Renal cortical epithelial cell (primary cell): ENCODE measurements at places on chromosomes 12 and 14. TPM values are rescaled to one million over a fixed set of nuclear protein-coding genes. Genes with fewer than 3 reads are reported as not detected.

Gene MYO1H
- not detected in 2 replicates for total RNA-seq

Gene CPNE6
- total RNA-seq: not detected in 2 replicates

Gene P2RX7
- total RNA-seq: 0.10 and 0.52 TPM in 2 replicates

DNA sequence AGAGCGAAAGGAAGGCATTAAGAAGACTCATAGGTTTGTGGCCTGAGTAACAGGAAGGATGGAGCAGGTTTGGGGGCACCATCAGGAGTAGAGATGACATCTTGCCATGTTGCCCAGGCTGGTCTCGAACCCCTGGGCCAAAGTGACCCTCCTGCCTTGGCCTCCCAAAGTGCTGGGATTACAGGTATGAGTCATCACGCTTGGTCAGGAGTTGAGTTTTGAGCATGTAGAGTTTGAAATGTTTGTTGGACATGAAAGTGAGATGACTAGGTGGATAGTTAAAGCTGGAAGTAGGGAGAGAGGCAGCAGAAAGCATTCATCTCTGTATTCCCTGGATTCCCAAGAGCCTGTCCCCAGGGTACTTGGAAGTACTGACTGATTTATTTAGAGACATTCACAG, 112.6 kb downstream of the ERC1 start:
- peak; percentile 21 for DNase-seq

DNA sequence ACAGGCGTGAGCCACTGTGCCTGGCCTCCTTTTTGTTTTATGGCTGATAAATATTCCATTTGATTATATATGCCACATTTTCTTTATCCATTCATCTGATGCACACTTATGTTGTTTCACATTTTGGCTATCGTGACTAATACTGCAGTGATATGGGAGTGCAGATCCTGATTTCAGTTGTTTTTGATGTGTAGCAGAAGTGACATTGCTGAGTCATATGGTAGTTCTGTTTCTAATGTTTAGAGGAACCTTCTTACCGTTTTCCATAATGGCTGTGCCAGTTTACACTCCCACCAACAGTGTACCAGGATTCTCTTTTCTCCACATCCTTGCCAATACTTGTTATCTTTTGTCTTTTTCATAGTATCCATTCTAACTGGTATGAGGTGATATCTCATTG, 235.9 kb downstream of the ERC1 start:
- no peak for DNase-seq

DNA sequence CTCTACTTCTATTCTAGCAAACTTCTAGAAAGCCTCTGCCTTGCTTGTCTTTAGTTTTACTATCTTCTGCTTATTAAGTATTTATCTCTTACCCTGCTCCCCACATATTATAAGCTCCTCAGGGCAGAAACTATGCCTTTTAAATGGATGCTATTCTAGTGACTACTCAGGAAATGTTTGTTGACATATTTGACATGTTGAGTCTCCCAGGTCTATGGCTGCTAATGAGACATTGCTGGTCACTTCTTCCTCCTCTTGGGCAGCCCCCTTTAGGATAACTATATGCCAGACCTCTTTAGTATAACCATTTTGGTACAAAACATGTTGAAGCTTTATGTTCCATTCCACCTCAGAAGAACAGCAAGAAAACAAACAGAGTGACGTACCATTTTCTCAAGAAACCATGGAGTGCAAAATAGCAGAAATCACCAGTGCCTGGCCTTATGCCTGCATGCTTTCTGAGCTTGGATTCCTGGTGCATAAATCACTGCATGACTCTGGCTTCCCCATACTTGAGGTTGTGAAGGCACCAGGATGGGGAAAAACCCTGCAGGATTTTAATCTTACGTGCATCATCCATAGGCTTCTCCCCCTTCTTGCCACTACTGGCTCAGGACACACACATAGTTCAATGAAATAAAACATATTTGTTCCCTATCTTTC, 202.6 kb downstream of the TMX1 start:
- peak; percentile 96 for DNase-seq

DNA sequence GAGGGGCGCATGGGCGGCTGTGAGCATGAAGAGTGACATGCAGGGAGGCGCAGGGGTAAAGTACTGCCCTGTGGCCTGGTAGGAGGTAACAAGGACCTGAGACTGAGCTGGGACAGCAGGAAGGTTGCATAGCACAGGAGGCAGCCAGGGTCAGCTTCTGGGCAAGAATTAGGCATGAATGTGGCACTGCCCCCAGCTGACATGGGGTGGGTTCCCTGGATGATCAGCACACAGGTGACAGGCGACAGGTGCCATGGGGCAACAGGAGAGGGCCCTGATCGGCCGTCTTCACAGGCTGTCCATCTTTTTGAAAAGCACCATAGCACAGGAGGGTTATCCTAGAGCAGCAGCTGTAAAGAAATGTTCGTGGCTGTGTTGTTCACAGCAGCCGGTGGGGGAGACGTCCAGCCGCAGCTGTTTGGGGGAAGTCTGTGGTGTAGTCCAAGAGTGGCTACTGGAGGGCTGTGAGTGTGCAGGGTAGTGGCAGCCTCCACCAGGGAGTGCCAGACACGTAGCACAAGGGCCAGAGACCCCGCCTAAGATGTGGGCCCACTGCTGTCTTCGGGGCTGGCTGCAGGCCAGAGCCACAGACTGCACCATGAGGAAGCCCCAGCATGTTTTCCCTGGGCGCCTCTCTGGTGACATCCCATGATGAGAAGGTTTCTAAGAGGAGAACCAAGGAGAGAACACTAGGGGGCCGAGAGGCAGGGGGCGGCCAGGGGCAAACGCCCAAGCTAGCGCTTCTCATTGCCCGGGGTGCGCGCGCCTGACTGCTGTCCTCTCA, 8.4 kb downstream of the CLBA1 start:
- DNase-seq: no peak

DNA sequence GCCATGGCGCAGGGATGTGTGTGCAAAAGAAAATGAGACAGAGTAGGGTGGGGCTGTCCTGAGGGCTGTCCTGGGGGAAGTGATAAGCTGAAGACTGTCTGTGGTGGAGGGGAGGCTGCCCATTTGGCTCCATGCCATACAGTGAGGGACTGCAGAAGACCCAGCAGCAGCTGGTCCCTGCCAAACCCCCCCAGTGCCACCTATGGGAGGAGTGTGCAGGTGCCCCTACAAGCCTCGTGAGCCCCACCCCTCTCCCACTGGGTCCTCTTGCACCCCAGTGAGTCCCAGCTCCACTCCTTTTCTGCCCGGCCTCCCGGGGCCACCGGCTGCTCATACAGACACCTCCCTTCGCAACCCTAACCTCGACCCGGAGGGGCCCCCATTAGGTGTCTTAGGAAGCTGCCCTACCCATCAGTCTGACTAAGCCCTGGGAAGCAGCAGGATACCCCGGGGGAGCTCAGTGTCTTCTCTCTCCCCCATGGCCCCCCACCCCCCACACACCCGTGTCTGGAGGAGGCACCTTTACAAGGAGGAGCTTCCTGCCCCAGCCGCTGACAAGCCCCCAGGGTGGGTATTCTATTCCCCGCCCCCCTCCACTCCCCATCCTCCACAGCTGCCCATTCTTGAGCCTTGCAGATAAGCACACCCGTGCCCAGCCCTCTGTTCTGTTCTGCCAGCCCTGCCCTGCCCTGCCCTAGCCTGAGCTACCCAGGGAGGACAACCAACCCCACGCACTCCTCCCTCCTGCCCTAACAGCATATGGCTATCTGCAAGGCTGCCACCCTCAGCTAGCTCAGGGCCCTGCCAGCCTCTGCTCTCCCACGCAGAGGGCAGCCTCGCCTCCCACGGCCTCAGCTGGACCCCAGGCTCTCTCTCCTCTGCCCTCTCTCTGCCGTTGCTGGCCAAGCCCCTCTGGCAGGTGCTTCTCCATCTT, 41.9 kb downstream of the SLC6A12 start:
- no peak for DNase-seq

- no peak for DNase-seq
These were observed 13.0 kb downstream of the KMT5A start for GRCh38 chr12:123396954-123397353.

DNA sequence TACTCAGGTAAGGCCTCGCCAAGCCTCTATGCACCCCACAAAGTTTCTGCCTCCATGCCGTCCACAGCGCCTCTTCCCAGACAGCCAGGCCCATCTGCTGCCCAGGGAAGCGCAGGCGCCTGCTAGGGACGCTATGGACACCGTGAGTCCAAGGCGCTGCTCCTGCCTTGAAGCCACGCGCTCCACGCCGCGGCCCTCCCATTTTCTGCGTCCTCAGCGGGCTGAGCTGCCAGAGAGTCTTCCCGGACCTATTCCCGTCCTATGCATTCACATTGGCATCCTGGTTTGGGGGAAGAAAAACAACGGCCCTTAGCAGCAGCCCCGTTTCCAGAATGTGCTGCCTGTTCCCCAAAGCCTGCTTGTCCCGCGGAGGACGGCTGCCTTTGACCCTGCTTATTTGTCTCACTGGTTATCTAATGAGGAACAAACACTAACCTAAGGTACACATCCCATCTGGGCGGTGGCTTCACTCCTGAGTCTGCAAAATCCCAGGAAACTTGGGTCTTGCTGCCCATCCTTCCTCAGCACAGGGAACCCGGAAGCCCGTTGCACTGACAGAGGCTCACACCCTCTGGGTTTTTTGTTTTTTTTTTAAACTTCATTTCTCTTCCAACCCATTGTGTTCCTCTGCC, 38.0 kb downstream of the MMAB start:
- no peak for DNase-seq

Gene A2M
- 0.35 and 2.8 TPM in 2 replicates for total RNA-seq

DNA sequence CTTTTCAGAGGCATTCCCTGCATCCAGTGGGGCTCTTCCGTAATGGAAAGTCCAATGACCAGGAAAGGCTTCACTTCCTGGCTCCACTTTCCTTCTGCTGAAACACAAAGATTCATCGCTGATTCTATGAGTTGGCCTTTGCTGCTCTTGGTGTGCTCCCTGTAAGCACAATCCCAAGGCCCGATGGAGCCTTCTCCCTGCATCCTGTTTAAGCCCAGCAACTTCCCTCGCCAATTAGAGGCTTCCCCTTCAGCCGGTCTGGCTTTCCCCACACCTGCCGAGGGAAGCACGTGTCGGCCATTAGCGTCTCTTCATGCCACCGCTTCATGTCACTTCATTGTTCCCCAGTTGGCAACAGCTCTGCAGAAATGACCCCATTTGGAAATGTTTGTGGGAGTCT, 693.9 kb downstream of the MED13L start:
- no peak for DNase-seq

GRCh38 chr12:106774808-106775524, 484 bp downstream of the RIC8B start:
- no peak for DNase-seq

DNA sequence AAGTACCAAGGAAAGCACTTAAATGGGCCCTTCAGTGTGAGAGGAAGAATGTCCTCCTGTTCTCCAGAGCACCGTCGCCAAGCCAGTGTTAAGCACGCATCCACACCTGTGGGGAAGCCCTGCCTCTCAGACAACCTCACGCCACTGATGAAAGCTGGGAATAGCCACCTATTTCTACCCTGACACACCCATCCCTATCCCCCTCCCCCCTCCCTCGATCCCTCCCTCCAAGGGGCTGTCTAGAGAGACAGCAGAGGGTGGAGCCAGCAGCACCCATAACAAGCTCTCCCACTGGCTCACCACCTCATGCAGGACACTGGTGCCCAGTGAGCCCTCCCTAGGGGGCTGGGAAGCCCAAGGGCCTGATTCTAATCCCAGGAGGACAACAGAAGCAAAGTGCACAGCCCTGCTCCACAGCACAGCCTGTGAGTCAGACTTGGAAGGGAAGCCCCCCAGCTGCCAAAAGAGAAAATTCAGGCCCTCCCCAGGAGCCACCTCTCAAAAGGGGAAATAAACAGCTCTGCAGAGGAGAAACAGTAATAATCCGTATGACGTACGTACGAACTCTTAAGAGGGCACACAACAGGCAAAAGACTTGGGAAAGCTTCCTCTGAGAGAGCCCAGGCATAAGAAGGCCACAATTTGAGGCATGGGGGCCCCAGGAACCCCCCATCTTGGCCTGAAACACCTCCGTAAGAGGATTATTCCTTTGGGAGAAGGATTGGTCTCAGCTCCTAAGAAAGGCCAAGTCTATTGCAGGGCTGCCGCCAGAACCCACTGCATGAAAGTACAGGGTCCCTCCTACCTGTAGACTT, 7.8 kb downstream of the PITPNM2 start:
- DNase-seq: peak; percentile 51
